ENCODE measurements at places on chromosomes 12 and 14.

- no peak for DNase-seq
Observed at GRCh38 chr12:89156862-89157262, 195.4 kb downstream of the DUSP6 start.

GRCh38 chr12:89179245-89179644 is 173.1 kb downstream of the DUSP6 start:
- DNase-seq = no peak

DNA sequence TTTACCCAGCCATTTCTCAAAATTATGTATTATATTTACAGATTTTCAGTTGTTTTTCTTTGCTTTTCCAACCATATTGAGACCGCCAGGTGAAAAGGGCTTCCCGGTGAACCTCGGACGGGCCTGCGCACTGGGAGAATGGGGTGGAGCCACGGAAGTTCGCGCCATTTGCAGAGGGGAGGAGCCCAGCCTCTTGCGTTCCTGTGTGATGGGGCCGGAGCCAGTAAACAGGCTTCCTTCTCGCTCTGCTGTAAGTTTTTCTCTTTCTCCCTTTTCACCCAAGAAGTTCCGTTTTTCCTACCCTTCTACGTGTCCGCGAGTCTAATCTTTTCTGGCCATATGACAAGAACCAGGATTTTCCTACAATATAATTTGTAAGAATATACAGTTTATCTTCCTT is 1108.8 kb upstream of the SEL1L start:
- DNase-seq = peak; percentile 36

GRCh38 chr12:93205361-93205760 is 172.4 kb upstream of the NUDT4 start:
- no peak for DNase-seq

GRCh38 chr14:82710267-82710841 is 1176.7 kb upstream of the SEL1L start:
- DNase-seq = peak; percentile 49

GRCh38 chr12:89706986-89707702 is 1.5 kb downstream of the ATP2B1 start:
- peak; percentile 8 for DNase-seq

- no peak for DNase-seq
Observed at GRCh38 chr12:85299053-85299452, 19.0 kb downstream of the ALX1 start.

DNA sequence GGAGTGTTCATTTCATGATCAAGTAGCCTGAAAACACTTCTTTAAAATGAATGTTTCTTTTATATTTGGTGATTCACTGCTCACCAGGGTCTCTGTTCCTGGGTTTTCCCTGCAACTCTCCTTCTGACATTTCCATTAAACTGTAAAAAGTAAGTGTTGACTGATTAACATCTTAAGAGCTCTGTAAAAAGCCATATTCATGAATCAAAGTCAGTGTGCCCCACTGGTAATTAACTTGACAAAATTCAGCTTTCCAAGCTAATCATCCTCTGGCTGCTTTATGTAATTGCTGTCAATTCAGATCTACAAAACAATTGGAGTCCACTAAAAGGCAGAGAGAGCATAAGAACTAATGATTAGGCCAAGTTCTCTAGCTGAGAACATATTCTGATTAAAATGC is 41.6 kb downstream of the CNTN1 start:
- peak; percentile 35 for DNase-seq

DNA sequence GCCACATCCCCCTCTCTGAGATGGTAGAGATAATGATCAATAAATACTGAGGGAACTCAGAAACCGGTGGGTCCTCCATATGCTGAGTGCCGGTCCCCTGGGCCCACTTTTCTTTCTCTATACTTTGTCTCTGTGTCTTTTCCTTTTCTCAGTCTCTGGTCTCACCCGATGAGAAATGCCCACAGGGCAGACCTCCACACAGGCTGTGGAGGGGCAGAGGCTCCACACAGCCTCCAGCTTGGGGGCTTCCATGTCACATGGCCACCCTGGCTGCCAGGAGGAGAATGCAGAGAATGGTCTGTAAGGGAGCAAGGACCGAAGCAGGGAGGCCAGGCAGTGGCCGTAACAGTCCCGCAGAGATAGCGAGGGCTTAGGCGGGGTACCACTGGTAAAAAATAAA is 105.9 kb downstream of the NTF3 start:
- no peak for DNase-seq

- DNase-seq = no peak
Observed at GRCh38 chr14:103749452-103749851, 33.8 kb downstream of the ZFYVE21 start.

DNA sequence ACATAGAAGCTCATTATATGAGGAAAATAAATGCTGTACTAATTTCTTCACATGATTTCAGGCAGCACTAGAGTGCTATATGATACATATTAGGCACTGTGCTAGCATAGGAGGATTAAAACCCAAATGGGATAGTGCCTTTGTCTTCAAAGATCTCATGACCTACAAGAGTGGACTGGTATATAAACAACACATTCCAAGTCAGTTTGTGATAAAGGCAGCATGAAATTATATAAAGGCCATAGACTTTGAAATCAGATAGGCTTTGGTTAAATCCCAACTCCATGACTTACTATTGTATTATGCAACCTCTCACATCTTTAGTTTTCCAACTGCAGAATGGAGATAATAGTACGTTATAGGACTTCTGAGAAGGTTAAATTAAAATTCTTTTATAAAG is 179.7 kb downstream of the RAD51B start:
- no peak for DNase-seq

DNA sequence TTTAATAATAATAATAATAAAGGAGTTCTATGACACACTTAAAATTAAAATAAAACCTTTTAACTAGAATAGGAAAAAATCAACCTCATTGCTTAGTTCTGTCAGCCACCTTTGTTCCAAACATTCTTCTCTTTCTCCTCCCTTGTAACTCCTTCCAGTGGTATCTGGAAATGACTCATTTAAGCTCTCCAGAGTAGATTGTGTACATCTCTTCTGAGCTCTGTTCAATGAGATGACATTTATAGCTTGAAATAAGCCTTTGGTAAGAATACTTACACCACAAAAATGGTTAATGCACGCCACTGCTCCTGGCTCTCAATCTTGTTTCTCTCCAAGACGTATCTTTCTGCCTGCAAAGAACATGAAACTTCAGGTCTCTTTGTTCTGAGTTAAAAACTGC is 70.3 kb downstream of the STAB2 start:
- no peak for DNase-seq

DNA sequence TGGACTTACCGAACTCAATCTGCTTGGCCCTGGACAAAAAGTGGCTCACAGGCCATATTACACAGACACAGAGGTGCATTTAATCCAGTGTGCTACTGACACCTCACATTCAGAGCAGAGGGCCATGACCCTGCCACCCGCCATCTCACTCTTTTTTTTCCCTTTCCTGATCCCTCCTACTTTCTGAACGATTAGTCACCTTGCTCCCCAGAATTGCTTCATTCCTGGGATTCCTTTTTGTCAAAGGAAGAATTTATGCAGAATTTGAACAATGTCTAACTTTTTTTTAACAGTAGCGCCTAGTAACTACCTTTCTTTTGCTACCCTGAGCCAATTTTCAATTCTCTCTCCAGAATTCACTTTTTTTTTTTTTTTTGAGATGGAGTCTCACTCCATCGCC is 4.6 kb downstream of the PKP2 start:
- no peak for DNase-seq

DNA sequence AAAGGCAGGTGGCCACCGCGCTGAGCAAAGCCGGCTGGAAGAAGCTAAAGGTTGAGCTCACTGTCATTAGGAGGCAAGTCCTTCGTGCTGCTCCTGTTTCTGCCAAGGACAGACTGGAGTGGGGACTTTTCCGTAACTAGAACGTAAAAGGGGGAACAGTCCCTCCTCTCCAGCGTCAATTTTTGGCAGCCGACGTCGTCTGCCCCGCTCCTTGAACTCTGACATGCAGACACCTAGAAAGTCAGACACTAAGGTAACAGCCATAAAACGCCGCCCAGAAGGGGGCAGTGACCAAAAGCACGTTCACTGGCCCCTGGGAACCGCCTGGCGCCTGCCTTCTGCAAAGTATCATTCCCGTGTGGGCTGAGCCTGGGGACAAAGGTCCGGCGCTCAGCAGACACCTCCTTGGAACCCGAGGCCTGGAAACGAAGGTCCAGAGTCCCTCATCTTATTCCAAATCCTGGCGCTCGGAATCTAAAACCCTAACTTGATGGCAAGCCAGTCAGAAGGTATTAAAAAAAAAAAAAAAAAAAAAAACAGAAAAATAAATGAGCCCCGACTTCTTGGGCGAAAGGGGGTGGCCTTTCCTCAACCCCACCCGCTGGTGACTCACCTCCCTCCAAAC is 1.1 kb upstream of the LRP1 start:
- DNase-seq = peak; percentile 19

DNA sequence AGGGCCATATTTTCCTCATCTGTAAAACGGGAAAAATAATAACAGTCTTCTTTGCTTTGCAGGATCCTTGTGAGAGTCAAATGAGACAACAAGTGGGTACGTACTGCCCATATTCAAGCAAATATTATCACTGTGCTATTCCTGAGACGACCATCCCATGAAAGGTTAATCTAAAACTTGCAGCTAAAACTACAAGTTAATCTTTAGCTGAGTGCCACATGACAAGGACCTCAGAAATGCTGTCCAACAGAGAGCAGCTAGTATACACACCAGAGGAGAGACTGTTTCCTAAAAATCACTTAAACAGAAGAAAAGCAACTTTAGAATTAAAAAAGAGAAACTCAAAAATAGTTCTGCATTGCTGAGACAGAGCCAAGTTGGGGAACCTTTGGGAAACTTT is 162.7 kb upstream of the TMTC2 start:
- no peak for DNase-seq

- no peak for DNase-seq
Observed at GRCh38 chr14:104282332-104283196, 144.2 kb downstream of the KIF26A start.

DNA sequence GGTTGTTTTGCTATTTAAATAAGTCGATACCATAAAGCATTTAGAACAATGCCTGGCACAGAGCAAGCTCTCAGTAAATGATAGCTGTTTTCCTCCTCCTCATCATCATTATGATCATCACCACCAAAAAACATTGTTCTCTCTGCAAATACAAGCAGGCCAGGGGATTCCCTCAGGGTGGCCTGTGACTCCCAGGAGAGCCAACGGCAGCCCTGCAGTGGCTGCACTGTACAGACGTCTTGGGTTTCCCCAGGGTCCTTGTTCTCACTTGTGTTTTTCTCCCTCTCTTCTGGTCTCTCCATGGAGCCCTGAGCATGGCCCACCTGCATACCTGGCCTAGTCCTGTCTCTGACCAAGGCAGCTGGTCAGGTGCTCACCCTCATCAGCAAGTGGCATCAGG is 290.9 kb upstream of the PWP1 start:
- DNase-seq = no peak

GRCh38 chr14:91261115-91261514 is 16.6 kb upstream of the GPR68 start:
- no peak for DNase-seq

DNA sequence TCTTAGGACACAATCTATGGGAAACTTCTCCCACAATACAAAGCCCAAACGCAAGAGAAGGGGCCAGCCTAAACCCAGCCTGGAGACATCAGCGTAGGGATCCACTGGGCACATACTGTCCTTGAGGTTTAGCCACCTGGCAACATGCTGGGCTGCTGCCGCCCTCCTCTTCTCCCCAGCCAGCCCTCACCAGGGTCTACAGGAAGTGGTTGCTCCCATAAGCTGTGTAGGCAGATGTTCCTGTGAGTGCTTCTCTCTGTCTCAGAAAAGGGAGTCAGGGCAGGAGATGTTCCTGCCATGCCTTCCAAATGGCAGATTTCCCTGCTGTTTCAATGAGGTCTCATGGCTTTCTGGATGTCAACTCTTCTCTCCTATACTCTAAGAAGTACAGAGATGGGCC is 241.4 kb downstream of the PCNX1 start:
- DNase-seq = no peak

DNA sequence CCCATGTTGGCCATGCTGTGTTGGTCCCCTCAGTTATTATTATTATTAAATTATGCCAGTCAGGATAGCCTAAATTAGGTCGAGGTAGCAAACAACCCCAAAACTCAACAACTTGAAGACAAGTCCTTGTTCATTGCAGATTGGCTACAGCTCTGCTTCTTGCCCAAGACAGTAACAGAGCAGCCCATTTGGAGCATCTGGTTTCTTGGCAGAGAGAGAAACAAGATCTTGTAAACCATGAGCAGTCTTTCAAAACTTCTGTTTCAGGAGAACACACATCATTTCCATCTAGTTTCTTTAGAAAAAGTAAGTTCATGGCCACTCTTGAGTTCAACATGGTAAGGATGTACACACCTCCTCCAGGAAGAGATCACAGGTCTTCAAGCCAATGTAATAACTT is 52.3 kb downstream of the E2F7 start:
- DNase-seq = no peak

- peak; percentile 45 for DNase-seq
Observed at GRCh38 chr12:117189725-117190209, 503 bp downstream of the FBXO21 start.

DNA sequence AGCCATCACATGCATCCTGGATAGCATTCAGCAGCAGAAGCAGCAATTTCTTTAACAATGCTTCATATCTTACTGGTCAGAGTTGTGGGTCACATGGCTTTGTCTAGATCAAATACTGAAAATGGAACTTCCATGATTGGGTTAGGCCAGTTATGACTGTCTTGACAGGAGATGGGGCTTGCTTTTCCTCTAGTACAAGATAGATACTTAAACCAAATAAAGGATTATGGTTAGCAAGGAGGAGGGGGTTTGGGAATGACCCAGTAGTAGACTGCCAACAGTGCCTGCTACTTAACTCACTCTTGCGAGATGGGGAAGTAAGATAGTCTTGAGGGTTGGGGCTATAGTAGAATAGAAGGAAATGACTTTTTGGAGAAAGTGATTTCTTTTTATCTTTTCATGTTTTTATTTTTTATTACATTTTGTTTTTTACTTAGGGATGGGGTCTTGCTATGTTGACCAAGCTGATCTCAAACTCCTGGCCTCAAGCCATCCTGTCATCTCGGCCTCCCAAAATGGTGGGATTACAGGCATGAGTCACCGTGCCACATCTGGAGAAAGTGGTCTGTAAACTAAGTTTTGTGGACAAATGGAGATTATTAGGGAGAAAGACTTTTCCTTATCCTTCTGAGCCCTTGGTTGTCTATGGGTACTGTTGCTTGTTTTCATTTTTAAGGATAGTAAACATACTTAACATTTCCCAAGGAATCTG is 37.6 kb downstream of the WNK1 start:
- no peak for DNase-seq

GRCh38 chr12:45388545-45388944 is 172.7 kb downstream of the ANO6 start:
- DNase-seq = peak; percentile 33

DNA sequence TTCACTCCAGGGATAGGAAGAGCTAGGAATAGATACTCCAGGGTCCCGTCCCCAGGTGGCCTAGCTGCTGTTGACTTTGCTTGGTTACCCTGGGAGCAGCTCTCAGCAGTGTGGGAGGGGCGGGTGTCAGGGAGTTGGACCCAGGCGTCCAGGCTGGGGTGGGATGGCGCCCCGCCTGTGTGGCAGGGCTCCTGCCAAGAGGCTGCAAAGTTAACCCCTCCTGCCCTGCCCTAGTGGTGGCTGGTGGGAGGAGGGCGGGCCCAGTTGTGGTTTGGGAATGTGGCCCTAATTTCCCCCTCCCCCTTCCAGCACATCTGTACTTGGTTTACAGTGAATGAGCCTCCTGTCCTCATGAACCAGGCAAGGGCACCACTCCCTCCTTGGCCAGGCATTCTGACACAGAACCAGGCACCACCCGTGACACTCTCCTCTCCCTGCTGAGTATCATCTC is 1.7 kb upstream of the RARG start:
- DNase-seq = no peak

Data from HEK293T (cell line).